CD4-positive, alpha-beta T cell treated with Interleukin-15 for 4 hours (primary cell): ENCODE measurements at places on chromosomes 16 and 17.
A peak's percentile ranks its signal among the peaks of the same experiment; 100 is the strongest.

DNA sequence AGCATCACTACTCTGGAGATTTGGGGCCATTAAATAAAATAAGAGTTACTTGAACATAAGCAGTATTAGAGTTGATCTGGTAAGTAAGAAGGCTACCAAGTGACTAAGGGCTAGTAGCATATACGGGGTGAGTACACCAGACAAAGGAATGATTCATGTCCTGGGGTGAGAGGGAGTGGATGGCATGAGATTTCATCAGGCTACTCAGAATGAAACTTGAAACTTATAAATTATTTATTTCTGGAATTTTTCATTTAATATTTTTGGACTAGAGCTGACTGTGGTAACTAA, 2.3 kb downstream of the SLFN5 start:
- peak; percentile 58 for DNase-seq

DNA sequence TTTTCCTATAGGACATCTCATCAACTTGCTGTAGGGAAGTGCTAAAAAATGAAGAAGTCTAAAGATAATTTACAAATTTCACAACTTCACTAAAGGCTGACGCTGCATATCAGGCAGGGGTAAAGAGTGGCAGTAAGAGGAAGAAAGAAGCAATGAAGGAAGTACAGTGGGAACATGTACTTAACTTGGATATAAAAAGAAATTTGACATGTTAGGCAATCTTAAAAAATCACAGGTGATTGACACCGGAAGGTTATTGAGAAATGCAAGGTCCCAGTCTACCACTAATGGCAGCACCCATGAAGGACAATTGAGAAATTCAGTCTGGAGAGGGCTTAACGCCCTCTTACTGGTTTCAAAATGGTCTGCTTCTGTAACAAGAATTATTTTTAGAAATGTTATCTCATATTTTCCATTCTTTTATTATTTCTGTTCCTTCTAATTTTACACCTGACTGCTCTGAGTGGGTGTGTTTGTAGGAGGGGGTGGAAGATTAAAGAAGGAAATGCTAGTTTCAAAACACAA, 358.1 kb downstream of the KCNJ2 start:
- no peak for DNase-seq

DNA sequence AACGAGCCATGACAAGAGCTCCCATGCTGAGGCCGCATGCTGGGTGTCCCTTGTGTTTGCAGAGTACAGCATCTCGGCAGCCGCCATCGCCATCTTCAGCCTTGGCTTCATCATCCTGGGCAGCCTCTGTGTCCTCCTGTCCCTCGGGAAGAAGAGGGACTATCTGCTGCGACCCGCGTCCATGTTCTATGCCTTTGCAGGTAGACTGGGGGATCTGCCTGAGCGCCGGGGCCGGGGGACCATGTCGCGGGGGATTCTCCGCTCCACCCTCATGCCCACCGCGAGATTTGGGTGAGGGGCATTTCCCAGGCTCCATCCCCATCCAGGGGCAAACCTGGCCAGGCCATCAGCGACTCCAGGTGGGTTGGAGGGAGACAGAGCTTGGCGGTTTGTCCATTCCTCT, 10.7 kb downstream of the CACNG1 start:
- no peak for DNase-seq

DNA sequence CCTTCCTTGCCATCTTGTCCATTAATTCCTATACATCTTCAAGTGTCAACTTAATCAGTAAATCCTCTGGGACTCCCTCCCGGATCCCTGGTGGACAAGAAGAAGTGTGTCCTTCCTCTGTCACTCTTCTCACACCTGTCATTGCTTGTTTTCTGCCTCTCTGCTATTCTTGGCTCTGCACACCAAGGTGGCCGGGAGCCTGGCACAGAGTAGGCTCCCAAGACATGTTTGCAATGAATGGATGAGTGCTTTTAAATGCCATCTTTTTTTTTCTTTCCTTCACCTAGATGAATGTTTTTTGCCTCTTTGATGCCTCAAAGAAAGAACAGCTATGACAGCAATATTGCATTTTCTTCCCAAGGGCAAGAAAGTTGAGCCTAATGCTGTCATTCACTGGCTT, 58.0 kb upstream of the CLEC18A start:
- DNase-seq: no peak

- no peak for DNase-seq
These were observed 616 bp downstream of the PECAM1 start for GRCh38 chr17:64390044-64390443.
